Activated CD4-positive, alpha-beta T cell treated with anti-CD3 and anti-CD28 coated beads, Interleukin-2, amount 10 ng/mL, durations not matched to agents 24 days and 14 days (primary cell): ENCODE measurements at places on chromosomes 2 and 18.

- no peak for DNase-seq
These were observed 144.6 kb upstream of the SATB2 start for GRCh38 chr2:199602271-199602895.

DNA sequence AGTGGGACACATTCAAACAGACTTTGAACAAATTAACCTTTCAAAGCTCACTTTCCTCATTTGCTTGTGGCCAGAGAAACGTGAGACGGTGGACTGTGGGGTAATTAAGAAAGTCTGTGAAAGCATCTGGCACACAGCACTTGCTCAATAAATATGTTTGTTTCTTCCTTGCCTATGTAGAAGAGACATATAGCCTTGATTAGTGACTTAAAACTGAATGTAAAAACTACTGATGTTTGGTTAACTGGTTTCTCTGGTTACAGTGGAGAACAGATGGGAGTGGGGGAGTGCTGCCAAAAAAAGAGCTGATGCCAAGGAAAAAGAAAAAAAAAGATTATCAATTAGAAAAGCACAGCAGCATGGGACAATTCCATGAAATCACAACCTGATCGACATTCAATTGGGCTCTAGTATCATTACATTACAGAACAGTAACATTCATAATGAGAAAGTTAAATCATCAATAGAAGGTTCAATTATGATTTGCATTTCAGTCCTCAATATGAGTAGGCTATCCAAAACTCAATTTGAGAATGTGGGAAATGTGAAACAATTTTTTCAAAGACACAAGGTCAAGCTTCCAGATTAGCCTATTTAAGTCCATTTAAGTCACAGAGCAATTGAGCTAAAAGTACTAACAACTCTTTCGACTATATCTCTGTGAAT lies 14.7 kb downstream of the CUL3 start:
- DNase-seq: no peak

DNA sequence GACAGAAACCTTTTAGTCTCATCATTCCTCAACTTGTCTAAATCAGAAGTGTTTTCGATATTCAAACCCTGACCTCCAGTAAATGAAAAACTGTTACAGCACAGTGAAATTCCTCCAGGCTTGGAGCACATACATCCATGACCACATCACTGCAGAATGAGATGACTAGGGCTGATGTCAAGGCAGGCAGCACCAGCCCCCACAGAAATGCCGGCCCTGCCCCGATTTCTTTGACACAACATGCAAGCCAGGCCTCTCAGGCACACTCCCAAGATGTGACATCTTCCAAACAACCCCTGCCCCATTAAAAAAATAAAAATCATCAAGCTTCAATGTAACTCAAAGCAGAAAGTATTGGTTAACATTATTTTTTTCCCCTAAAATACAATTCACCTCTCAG lies 103.3 kb downstream of the CTAGE1 start:
- no peak for DNase-seq

GRCh38 chr2:100891906-100892642 lies 72.1 kb downstream of the NPAS2 start:
- DNase-seq: no peak

- DNase-seq: no peak
These were observed 82.7 kb downstream of the MREG start for GRCh38 chr2:215930505-215931253.

GRCh38 chr18:79632765-79633164 lies 46.8 kb upstream of the CTDP1 start:
- DNase-seq: no peak

- no peak for DNase-seq
These were observed 564.4 kb upstream of the LINC00305 start for GRCh38 chr18:64713284-64713683.

DNA sequence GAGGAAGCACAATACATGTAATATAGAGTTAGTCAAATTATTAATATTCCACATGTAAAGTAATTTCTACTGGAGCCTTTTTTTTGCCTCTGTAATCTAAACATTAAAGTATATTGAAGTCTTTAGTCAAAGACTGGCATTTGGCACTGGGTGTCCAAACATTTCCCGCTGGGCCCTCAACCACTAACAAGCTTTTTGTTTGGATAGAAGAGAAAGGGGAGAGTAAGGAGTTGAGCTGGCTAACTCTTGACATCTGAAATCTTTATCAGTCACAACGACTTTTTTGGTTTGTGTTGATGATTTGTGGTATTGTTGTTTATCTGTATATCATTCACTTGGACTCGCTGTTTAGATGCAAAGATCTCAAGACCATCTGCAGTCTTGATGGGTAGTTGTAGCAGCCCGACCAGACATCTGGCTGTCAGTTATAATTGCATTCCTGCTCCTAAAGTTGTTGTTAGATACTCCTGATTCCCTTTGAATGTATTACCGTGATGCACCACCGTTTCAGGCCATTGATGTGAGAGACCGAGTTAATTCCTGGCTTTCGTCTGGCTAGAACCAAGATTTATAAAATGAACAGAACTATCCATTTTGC lies 379.6 kb downstream of the MTX2 start:
- DNase-seq: no peak

GRCh38 chr2:1758774-1759610 lies 14.7 kb upstream of the PXDN start:
- DNase-seq: no peak

GRCh38 chr18:24402209-24402785 lies 4.7 kb upstream of the OSBPL1A start:
- DNase-seq: no peak

GRCh38 chr2:136291871-136292270 lies 173.9 kb upstream of the CXCR4 start:
- DNase-seq: no peak
